ENCODE measurements at places on chromosomes 1 and 21. TPM values are rescaled to one million over a fixed set of nuclear protein-coding genes. Genes with fewer than 3 reads are reported as not detected.

EPS15 gene
- total RNA-seq: 77.7 TPM

SLAMF9 gene
- total RNA-seq: not detected

C1orf146 gene
- total RNA-seq: not detected

CRYBG2 gene
- not detected for total RNA-seq

S100A2 gene
- total RNA-seq: 6.8 TPM

SPOCD1 gene
- total RNA-seq: 51.1 TPM

ST7L gene
- 22.6 TPM for total RNA-seq

TNFRSF14 gene
- total RNA-seq: 38.6 TPM

All from hair follicle dermal papilla cell (primary cell).